ENCODE measurements at places on chromosomes 4 and X.

DNA sequence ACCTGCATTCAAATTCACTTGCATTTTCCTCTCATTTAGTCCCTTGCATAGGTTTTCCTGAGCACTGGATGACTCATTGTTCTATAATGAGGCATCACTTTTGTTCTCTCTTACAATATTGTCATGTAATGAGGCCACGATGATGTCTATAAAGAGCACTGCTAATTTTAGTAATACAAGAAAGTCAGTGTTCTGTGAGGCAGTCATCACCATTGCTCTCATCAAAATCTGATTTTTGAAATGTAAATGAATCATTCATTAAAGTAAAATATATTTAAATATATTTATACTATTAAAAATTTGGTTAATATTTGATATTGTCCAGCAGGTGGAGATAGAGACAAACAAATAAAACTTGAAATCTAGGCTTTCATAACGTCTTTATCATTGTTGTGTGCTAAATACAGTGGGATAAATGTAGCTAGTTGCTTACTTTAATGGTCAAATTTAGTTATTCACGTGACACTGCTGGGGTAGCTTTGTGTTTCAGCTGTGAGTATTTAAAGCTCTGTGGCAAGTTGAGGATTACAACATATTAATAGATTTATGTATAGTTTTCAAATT, 15.4 kb downstream of the HMGB2 start:
- peak; percentile 29 for DNase-seq

GRCh38 chr4:109029987-109030386, 267.1 kb upstream of the ETNPPL start:
- no peak for DNase-seq

GRCh38 chrX:13808293-13808692, 8.6 kb downstream of the GPM6B start:
- DNase-seq: no peak

DNA sequence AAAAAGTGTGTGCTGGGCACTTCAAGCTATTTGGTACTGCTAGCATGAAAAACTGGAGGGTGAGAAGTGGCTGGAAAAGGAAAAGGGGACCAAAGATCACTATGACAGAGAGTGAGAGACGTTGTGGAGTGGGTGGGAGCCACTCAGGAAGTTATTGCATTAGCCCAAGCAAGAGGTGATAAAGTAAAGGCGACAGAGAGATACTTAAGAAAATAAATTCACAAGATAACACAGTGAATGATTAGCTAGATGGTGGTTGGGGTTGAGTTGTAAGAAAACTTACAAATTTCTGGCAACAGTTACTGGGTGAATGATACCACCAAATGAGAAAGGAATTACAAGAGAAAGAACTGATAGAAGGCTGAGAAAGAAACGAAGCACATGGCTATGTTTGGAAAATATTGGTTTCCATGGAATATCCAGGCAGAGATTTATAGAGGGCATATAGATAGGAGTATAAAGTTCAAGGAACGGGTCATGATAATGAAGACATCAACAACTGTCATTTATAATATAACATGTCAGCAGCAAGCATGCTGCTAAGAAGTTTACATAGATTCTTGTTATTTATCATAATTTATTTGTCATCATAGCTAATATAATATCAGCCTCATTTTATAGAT, 60.7 kb downstream of the CASK start:
- no peak for DNase-seq

GRCh38 chr4:138234248-138234647, 7.9 kb downstream of the SLC7A11 start:
- DNase-seq: no peak

- no peak for DNase-seq
These were observed 29.2 kb downstream of the MSN start for GRCh38 chrX:65696613-65697012.

Data from DMS153 (cell line).